GM12891 (cell line): ENCODE measurements at places on chromosomes 6 and 20.

GRCh38 chr6:24743265-24743943 lies 24.4 kb upstream of the C6orf62 start:
- no peak for DNase-seq

DNA sequence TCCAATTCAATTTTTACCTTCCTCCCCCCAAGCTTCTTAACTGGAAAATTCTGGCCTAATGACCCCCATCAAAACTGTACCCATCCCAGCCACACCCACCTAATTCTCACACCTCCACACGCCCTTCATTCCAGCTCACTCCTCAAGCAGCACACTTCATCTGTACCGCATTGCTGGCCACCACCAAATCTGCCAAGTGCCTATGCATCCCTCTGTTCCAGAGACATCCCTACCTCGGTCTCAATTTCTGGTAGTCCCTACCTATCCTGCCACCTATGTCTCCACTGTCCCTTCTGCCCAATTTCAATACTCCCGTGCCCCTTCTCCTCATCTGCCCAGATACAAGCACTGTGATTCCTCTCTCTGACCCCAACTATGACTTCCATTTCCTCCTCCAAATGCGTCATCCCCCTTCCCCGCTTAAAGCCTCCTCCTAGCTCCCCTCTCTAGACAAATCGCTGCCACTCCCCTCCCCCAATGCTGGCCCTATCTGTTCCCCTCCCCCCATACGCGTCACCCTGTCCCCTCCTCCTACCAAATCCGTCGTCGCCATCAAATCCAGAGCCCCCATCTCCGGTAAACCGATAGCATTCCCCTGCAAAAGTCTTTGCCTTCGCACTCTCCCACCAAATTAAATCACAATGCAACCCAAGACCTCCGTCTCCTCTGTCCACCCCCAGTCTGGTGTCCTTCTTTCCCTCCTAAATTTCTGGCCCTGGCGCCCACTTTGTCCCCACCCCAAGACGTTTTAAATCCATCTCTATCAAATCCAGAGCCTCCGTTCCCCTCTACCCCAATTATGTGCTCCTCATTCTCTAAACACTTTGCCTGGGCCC lies 1.2 kb downstream of the MTCH1 start:
- DNase-seq: no peak

DNA sequence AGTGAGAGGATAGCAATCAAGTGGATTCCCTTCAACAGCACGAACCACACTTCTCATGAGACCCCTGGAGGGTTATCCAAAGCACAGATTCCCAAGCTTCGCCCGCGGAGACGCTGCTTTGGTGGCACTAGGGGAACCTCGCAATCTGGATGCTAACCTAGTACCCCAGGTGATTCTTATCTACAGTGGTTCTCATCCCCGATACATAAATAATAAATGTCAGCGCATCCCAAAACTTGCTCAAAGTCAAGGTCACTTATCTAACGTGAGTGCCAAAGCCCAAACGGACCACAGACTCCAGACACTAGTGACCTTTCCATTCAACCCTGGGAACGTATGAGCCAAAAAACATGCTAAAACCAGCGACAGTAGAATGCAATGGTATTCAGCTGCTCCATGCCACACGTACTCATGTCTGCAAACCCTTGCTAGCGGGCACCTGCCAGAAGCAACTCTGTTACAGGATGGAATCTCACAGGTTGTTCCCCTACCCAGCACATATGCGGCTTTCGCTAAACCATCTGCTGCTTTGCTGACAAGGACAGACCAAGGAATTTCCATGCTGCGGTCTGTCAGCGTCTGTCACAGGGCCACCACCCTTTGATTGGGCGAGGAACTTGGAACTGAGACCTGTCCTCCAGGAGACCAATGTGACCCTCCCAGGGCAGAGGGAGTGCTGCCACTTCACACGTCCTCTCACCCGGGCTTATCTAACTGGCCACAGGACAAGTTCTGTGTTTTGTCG lies 16.8 kb downstream of the MYLK4 start:
- no peak for DNase-seq

DNA sequence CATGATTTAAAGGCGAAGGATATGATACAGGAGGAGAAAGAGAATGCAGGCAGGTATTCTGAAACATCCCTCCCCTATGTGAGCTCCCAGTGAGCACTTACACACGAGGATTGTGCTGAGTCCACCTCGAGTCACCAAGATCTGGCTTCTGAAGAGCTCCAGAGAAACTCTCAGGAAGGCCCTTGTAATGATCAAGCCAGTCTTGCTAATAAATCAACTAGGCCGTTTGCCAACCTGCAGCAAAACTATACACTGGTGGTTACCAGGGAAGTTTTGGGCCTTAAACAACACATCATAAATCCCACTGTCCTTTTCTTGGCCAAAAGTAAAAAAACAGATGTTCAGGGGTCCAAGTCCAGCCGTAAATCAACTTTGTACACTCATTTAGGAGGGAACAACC lies 79.2 kb downstream of the STXBP5 start:
- DNase-seq: no peak

- DNase-seq: no peak
Measured at GRCh38 chr6:139490482-139490881, 116.0 kb upstream of the CITED2 start.

GRCh38 chr20:22525069-22525820 lies 59.1 kb downstream of the FOXA2 start:
- no peak for DNase-seq

- peak; percentile 20 for DNase-seq
Measured at GRCh38 chr20:13684566-13685222, 46.0 kb upstream of the TASP1 start.

- no peak for DNase-seq
Measured at GRCh38 chr6:22367346-22367745, 70.5 kb upstream of the PRL start.

- DNase-seq: no peak
Measured at GRCh38 chr6:82624251-82624650, 260.6 kb downstream of the TPBG start.

DNA sequence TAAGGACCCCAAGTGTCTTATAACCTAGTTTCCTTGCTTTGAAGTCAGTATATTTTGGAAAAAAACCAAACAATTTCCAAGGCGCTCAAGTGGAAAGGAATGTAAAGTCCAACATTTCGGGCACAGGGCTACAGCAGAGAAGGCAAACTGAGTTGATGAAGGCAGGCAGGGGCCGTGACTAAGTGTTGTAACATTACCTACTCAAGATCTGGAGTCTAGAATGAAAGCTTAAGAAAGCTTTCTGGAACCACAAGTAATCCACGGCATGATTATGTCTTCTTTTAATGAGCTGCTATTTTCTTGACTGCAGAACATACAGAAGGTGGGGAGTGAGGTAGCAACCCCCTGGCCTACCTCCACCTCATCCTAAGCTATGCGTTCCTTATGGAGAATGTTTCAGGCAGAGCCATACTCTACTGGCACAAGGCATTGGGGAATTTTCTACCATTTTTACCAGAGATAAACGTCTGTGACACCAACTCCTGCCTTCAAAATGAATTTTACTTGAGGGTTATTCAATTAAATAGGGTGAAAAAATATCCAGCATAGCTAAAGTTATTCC lies 4.3 kb downstream of the PPP1R10 start:
- DNase-seq: no peak

DNA sequence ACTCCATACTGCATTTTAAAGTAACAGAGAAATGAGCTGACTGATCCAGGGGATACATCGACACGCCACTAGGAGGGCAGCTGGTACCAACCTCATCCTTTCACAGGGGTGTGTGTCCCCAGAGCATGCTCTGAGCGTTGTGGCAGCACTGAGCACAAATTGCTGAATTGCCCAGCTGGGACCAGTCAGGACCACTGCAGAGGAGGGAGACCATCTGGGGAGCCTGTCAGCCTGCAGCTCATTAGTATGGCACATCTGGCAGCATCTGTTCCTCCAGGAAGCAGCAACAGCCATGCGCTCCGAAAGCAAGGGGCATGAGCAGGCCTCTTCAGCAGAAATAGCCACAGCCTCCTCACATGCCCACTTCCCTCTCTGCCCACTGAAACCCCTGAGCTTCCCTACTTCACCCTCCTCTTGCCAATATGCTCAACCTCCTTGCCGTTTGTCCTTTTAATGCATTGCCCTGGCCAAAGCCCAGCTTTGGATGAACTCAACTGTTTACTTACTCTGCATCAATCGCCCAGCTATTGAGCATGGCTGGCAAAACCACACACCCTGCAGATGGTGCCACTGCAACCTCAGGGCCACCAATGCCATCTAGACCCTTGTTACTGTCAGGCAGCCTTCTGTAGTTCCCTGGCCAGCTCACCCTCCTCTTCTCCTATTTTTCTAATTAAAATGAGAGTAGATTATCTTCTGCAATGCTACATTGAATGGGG lies 77.6 kb upstream of the NEDD9 start:
- no peak for DNase-seq

DNA sequence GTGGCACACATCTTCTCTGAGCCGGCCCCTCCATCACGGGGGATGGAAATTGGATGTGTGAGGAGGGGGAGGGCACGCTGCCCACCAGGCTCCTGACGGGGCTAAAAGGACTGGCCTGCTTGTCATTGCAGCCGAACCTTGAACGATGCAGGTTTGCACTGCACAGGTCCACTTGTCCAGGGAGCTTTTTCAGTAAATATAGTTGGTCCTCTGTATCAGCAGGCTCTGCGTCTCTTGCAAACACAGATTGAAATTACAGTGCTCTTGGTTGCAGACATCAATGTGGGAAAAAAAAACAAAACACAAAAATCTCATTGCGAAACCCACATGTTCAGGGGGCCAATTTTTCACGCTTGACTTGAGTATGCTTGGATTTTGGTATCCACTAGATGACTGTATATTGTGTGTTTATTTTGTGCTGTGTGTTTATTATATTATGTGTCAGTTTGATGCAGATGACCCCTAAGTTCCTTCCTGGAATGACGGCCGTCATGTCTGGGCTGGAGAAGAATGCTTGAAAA lies 29.2 kb downstream of the ERMARD start:
- no peak for DNase-seq

- no peak for DNase-seq
Measured at GRCh38 chr6:156651486-156651885, 125.7 kb upstream of the ARID1B start.

- no peak for DNase-seq
Measured at GRCh38 chr6:43856005-43856765, 86.2 kb downstream of the VEGFA start.

DNA sequence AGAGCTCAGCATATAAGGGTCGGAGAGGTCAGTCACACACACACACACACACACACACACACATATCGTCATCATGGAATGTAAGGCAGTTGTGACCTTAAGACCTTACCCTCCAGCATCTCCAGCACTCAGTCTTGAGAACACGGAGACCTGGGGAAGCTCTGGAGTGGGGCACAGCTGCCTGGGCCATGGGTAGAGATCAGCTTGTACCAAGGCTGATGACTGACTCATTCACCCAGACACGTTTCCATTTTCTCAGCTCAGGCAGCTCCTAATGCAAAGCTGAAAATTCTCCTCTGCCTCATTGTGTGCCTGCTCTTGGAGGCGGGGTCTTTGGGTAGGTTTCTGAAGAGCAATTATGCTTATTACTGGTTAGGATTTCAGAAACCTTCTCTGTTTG lies 38.3 kb upstream of the PDYN start:
- no peak for DNase-seq

GRCh38 chr6:78910591-78911171 lies 43.3 kb downstream of the IRAK1BP1 start:
- peak; percentile 43 for DNase-seq

- no peak for DNase-seq
Measured at GRCh38 chr6:72952808-72953630, 272.3 kb downstream of the KHDC1L start.

DNA sequence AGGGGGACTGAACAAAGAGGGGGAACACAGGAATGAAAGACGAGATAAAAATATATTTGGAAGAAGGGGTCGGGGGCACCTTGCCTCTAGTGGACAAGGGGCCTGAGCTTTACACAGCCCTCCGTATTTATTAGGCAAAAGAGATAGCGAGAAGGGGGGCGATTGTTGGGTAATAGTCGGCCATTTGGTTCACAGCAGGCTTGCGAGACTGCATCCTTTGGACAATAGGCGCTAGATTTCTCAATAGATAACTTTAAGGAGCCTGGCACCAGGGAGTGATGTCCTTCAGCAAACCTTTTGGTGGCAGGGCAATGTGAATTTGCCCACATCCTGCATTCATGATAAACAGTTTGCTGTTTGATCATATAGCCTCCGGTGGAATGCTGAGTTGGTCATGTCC lies 3.0 kb upstream of the NANP start:
- no peak for DNase-seq

DNA sequence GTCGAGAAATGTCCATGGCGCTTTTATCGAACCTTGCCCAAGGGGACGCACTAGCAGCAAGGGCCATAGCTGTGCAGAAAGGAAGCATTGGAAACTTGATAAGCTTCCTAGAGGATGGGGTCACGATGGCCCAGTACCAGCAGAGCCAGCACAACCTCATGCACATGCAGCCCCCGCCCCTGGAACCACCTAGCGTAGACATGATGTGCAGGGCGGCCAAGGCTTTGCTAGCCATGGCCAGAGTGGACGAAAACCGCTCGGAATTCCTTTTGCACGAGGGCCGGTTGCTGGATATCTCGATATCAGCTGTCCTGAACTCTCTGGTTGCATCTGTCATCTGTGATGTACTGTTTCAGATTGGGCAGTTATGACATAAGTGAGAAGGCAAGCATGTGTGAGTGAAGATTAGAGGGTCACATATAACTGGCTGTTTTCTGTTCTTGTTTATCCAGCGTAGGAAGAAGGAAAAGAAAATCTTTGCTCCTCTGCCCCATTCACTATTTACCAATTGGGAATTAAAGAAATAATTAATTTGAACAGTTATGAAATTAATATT lies 115.7 kb downstream of the TMEM242 start:
- DNase-seq: no peak

DNA sequence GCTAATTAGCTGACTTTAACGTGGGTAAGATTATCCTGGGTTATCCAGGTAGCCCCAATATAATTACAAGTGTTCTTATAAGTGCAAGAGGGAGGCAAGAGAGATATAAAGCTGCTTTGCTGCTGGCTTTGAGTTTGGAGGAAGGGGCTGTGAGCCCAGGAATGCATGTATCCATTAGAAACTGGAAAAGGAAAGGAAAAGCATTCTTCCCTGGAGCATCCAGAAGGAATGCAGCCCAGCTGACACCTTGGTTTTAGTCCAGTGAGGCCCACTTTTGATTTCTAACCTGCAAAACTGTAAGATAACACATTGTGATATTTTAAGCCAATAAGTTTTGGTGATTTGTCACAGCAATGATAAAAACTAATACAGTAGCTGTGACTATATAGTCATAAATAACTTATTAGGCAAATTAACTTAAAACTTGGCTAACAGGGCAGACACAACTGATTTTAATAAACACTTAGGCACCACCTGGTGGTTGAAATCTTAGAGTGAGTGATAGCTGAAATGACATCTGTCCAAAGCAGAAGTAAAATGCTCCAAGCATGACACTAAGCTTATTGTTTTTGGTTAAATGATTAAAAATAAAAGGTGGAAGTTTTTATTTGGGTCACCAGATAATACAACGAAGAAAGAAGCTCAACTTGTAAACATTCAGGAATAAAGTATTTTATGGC lies 35.6 kb downstream of the ADGRF4 start:
- DNase-seq: no peak

DNA sequence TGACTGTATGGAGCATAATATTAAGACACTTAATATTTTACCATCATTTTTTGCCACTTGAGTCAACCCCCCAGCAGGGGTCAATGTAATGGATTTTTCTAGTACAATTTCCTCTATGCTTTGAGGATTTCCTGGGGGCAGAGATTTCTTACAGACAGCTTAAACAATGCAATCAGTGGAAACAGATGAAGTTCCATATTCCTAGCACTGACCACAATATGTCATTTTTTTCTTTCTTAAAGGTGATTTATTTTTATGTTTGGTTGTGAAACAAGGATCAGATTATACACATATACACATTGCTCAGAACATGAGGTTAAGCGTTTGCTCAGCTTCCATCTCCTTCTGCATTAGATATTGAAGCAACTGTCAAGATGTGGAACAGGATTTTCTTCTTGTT lies 82.0 kb upstream of the ID4 start:
- DNase-seq: no peak
